ENCODE measurements at places on chromosomes 12 and 14. TPM values are rescaled to one million over a fixed set of nuclear protein-coding genes. Genes with fewer than 3 reads are reported as not detected.

Gene KRT7
- 9.1 TPM for total RNA-seq

Gene TAS2R7
- total RNA-seq, result not detected

Gene CLMN
- 0.33 TPM for total RNA-seq

Gene BTBD6
- total RNA-seq, result 44.2 TPM

Gene MOK
- 1.4 TPM for total RNA-seq

Gene TAS2R50
- 0.73 TPM for total RNA-seq

Gene TMBIM6
- 600 TPM for total RNA-seq

Gene KLRF1
- 0.38 TPM for total RNA-seq

Gene OVCH1
- total RNA-seq, result not detected
